Retinal pigment epithelial cell (primary cell): ENCODE measurements at places on chromosomes 6 and 20.

DNA sequence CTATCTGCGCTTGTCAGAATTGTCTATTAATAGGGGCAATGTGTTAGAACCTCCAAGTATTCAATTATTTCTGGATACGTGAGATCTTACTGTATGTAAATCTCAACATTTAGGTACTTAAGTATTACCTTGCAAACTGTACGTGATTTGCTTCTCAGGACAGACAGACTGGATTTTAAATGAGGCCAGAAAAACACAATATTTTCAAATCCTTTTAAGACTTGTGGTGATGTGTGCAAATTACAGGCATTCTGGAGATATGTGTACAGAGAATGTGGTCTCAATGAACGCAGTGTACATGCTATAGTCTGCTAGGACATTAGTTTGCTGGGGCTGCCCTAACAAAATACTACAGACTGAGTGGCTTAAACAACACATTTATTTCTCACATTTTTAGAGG is 16.9 kb downstream of the CCR6 start:
- DNase-seq: no peak

- no peak for DNase-seq
Measured at GRCh38 chr20:34534391-34535165, 18.4 kb downstream of the DYNLRB1 start.

GRCh38 chr20:61295249-61295648 is 43.2 kb downstream of the CDH4 start:
- DNase-seq: no peak

GRCh38 chr20:13718171-13718570 is 66.5 kb downstream of the ESF1 start:
- DNase-seq: no peak

GRCh38 chr6:53436526-53437303 is 88.0 kb upstream of the ELOVL5 start:
- DNase-seq: no peak

DNA sequence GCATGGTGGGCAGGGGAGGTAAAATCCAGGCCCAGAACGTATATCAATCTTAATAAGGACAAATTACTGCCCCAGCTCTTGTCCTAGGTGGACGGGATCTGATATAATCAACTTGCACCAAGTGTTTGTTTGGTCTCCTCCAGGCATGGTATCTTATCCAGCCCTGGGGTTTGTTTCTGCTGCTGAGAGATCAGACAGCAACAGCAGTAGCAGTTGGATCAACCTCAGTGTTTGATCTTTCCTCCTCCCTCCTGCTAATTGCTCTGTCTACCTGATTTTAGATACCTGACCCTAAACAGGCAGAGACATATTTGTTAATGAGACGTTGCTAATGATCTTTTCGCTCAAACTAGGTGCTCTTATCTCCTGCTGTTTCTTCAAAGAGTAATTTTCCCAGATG is 100.4 kb upstream of the BACH2 start:
- DNase-seq: no peak

DNA sequence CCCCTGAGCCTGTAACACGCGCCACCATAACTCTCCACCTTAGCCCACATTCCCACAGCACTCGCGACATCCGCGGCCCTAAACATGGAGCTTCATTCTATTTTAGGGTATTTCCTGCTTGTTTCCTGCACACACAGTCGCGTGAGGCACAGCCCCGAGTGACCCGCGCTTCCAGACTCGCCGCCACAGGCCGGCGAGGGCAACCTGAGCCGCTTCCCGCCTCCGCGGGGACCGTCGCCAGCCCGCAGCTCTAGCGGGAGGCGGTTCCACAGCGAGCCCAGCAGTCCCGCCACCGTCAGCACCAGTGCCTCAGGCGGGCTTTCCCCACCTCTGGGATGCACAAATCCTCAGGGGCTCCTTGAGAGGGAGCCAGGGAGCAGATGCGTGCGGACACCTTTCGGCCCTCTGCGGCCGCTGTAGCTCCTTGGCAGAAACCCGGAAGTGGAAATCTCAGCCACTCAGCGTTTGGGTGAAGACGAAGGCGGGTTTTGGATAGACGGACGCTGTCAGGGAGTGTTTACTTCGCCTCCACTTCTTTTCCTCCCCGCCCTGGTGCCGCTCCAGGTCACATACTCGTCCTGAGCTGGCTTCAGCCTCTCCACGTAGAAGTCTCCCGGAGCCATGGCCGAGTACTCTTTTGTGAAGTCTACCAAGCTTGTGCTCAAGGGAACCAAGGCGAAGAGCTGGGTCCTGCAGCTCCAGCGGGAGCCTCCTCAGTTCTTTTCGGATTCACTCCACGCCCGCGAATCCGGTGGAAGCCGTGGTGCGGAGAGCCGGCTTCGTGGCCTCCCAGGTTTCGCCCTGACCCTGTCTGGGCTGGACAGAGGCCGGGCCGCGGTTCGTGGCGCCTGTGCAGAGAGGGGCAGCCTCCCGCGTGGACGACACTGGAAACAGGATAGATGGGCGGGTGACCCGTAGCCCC is 2177.4 kb upstream of the DEFB115 start:
- no peak for DNase-seq

GRCh38 chr6:80287112-80287511 is 180.6 kb downstream of the BCKDHB start:
- DNase-seq: no peak

DNA sequence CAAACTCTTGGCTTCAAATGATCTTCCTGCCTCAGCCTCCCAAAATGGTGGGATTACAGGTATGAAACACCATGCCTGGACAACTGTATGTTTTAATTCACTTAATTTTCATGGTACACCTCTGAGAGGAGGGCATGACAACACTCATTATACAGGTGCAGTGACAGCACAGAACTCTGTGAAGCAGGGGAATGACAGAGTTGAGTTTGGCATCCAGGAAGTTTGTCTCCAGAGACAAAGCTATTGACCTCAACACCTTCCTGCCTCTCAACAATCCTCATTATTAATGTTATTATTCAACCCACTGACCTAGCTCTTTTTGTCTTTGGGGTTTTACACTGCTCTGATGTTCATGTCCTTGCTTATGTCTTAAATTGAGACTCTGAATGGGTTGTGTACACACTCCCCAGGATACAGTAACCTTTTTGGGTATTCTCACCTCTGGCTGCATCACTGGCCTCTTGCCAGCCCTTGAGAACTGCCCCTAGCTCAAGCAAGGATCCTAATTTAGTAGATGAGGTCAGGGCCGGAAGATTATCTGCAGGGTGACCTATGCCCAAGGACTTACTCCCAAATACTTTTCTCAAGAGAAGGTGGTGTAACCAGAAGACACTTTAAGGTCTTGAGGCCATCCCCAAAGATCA is 13.0 kb upstream of the IER3 start:
- no peak for DNase-seq

DNA sequence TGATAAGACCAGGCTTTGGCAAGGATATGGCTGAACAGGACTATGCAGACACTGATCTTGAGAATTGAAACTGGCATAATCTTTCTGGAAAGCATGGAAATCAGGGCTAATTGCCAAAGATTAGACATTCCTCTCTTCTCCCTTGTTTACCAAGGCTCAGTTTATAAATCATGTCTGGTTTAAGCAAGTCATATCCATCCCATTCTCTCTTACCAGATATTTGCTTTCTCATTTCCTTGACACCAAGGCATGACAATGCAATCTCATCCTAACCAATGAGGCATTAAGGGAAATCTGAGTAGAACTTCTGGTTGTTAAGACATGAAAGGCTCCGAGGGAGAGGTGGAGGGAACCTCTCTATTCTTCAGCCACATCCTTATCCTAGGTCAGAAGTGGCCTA is 110.3 kb upstream of the CEP85L start:
- no peak for DNase-seq

- DNase-seq: no peak
Measured at GRCh38 chr20:9286501-9287461, 217.9 kb downstream of the PLCB4 start.

- DNase-seq: no peak
Measured at GRCh38 chr20:695165-695866, 19.7 kb upstream of the SCRT2 start.

DNA sequence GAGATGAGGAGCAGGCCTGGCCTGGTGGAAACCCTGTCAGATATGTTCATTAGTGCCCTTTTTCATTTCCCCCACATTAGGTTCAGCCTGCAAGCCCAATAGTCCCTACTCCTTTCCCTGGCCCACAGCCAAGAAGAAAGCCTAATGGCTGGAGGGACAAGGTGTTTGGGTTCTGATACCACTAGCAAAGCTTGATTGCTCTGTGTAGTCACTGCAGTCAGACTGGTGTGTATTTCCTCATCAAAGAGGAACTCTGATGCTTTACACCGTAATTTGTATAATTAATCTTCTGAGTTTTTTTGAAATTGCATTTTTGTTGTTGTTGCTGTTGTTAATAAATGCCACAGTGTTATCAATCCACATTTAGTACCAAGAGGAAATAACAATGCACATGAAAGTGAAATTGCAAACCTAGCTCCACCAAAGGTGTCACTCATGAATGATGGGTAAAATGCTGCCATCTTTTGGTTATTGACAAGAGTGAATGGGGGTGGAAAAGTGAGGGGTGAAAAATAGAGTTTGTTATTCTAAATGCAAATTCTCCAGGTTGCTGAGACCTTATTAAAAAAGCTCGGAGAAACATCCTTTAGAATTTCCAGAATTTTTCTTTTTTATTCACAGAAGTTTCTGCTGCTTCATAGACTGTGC is 320.2 kb upstream of the POU3F2 start:
- DNase-seq: no peak

- DNase-seq: no peak
Measured at GRCh38 chr6:110476046-110476849, at the start of gene SLC22A16. Gene SLC22A16 (minus strand): TSS chr6:110476613. CDS start chr6:110476574, 39 bp downstream.

DNA sequence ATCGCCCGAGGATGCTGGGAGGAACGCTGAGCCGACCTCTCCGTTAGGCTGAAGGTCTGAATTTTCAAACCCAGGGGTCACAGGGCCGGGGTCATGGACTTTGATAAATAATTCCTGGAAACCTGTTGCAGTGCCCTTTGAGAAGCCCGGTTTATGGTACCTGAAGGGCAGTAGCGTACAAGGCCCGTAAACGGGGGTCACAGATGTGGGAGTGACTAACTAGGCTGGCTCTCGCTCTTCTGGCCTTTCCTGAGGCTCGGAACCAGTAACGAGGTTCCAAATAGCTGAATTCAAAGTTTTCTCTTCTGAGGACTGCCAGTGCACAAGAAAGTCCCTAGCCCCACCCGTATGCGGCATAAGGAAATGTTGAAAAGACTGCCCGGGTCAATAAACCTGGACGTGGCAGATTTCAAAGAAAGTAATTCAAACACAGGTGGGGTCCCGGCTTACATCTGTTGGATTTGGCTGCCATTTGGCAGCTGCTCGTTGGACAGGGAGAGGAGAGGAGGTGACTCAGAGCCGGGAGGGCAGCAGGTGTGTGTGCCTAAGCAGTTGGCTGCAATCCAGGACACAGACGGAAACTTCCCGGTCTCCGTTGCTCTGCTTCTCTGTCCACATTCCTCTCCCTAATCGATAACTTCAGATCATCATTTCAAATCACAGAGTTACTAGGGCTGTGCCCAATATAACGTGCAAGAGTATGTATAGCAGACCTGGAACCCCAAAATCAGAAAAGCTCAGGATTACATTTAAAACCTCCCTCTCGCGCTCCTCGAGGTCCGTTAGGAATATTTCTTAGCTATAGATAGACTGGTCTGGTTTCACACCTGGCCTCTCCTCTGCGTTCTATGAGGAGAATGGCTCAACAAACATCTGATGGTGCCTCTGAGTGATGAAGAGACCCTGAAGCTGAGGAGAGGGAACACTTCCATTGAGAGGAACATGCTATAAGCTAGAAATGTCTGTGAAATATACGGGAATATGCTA is 765 bp upstream of the GMDS start:
- peak; percentile 24 for DNase-seq

DNA sequence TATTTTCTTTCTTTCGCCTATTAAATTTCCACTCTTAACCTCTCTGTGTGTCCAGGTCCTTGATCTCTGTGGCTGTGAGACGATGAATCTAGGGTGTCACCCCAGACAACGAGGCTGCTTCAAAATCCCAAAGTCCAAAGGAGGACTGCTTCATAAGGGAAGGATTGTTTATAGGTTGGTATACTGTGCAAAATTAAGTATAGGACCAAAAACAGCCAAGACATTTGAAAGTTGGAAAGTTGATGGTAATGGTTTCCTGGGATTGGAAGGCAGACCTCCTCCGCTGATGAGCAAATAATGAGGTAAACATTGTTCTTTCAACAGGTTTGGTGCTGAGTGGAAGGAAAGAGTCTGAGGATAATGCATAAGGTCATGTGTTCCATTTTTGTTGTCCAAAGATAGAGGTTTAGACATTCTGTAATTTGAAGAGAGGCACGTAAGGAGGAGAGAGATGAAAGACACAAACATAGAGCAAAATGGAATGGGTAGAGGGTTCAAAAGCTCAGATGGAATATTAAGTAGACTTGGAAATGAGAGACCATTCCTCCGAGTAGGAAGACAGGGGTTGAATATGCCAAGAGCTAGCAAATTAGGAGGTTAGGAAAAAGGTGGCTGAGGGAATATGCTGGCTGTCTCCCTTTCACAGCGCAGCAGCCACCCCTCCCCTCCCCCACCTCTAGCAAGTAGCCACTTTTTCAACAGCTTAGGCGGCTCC is 24.8 kb downstream of the ZNF311 start:
- no peak for DNase-seq

DNA sequence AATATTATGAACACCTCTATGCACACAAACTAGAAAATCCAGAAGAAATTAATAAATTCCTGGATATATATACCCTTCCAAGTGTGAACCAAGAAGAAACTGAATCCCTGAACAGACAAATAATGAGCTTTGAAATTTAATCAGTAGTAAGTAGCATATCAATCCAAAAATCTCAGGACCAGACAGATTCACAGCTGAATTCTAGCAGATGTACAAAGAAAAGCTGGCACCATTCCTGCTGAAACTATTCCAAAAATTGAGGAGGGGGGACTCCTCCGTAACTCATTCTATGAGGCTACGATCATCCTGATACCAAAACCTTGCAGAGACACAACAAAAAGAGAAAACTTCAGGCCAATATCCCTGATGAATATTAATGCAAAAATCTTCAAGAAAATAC is 67.0 kb upstream of the PDE7B start:
- no peak for DNase-seq

- no peak for DNase-seq
Measured at GRCh38 chr6:411402-412145, 20.0 kb downstream of the IRF4 start.

DNA sequence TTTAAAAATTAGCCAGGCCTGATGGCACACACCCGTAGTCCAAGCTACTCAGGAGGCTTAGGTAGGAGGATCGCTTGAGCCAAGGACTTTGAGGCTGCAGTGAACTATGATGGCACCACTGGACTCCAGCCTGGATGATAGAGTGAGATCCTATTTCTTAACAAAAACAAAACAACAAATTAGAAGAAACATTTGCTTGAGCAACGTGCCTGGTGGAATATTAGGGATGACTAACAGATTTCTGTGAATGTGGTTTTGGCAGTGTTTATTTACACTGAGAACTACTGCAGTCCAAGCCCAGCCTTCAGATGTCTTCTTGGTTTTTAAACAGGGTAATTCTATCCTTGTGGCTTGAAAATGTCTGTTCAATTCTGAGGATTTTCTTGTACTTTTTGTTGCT is 9.2 kb downstream of the PPP1R3G start:
- no peak for DNase-seq

GRCh38 chr20:59948828-59949720 is 8.9 kb downstream of the FAM217B start:
- DNase-seq: no peak

- no peak for DNase-seq
Measured at GRCh38 chr6:43714311-43715055, 26.9 kb upstream of the MRPS18A start.

- no peak for DNase-seq
Measured at GRCh38 chr6:147639279-147639678, 130.8 kb downstream of the SAMD5 start.

GRCh38 chr6:27143474-27144026 is 104.0 kb upstream of the PRSS16 start:
- DNase-seq: no peak

- no peak for DNase-seq
Measured at GRCh38 chr6:17965397-17965796, 22.0 kb downstream of the KIF13A start.
